Activated CD8-positive, alpha-beta memory T cell treated with anti-CD3 and anti-CD28 coated beads for 1 hour (primary cell): ENCODE measurements at places on chromosomes 5 and 9.

GRCh38 chr5:73103870-73104299 is 16.5 kb upstream of the TMEM171 start:
- no peak for DNase-seq

GRCh38 chr9:137634016-137634415 is 15.2 kb downstream of the EHMT1 start:
- no peak for DNase-seq

GRCh38 chr5:83270311-83270710 is 193.0 kb downstream of the XRCC4 start:
- no peak for DNase-seq

- no peak for DNase-seq
Observed at GRCh38 chr5:6177926-6178325, 200.4 kb downstream of the MED10 start.

DNA sequence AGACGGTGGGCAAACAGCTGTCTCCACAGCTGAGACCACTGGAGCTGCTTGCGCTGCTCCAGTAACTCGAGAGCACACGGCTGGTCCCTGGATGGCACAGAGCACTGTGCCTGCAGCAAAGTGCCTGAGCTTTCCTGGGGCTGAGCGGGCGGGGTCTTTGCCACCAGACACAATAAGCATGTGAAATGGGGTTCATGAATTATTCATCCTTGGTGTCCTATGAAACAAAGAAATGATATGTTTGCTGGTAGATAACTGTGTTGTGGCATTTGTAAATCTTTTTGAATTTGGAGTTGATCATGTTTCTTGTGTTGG is 151.7 kb upstream of the MPDZ start:
- no peak for DNase-seq
